ENCODE measurements at places on chromosomes 5 and 9.
A peak's percentile ranks its signal among the peaks of the same experiment; 100 is the strongest.

DNA sequence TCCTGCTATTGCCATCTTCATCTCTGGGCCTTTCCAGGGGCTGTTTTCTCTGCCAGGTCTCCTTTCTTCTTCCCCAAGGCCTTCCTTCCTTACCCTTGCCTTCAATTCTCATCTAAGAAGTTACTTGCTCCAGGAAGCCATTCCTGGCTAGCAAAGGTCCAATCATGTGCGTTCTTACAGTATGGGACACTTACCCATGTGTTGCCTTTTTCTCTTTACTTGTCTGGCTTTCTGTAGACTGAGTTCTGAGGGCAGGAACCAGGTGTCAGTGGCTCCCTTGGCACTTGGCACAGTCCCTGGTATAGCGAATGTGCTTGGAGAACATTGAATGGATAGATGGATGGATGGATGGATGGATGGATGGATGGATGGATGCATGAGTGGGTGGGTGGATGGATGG, 10.2 kb downstream of the FOXI1 start:
- DNase-seq, result no peak

- no peak for DNase-seq
These were observed 32.5 kb downstream of the RASA1 start for GRCh38 chr5:87300176-87300575.

GRCh38 chr9:4306066-4306776, 6.4 kb upstream of the GLIS3 start:
- DNase-seq, result no peak

DNA sequence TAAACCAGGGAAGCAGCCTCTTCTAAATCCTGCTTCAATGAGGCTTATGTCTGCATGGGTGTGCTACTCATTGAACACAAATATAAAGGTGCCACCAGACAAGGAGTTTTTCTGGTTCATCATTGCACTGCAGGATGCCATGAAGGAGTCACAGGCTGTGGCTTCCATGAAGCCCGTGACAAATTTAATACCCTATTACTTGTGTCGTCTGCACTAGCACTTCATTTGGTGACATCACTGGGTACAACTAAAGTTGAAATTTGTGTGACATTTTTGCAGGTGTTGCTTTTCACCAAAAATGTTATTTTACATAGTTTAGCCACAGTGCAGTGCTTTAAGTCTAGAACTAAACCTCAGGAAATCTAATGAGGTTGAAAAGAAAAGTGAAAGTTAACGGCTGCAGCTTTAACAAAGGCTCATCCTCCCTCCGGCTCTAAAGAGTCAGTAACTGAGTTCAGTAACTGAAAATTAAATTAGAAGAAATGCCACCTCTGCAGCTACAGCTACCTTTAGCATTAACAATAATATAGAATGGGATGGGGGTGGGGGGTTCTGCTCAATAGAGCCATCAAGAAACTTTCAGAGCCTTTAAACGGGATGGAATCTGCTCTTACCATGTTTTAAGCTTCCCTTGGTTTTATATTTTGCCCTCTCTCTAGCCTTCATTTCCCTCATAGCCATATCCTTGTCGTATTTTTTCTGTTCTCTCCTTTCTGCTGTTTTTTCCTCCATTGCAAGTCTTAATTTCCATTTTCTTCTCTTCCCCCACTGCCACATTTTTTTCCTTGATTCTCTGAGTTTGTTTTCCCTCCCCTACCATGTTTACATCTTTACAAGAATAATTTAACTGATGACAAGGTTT, 233.8 kb upstream of the TMEM161B start:
- DNase-seq, result no peak

DNA sequence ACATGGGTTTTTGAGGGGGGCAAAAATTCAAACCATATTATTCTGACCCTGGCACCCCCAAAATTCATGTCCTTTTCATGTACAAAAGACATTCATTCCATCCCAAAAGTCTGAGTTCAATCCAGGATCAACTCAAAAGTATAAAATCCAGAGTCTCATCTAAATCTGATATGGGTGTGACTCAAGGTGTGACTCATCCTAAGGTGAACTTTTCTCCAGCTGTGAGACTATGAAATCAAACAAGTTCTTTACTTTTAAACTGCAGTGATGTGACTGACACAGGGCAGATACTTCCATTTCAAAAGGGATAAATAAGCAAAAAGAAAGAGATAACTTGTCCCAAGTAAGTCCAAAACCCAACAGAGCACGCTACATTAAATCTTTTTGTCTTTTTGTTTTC, 20.6 kb upstream of the CYLC2 start:
- DNase-seq, result no peak

DNA sequence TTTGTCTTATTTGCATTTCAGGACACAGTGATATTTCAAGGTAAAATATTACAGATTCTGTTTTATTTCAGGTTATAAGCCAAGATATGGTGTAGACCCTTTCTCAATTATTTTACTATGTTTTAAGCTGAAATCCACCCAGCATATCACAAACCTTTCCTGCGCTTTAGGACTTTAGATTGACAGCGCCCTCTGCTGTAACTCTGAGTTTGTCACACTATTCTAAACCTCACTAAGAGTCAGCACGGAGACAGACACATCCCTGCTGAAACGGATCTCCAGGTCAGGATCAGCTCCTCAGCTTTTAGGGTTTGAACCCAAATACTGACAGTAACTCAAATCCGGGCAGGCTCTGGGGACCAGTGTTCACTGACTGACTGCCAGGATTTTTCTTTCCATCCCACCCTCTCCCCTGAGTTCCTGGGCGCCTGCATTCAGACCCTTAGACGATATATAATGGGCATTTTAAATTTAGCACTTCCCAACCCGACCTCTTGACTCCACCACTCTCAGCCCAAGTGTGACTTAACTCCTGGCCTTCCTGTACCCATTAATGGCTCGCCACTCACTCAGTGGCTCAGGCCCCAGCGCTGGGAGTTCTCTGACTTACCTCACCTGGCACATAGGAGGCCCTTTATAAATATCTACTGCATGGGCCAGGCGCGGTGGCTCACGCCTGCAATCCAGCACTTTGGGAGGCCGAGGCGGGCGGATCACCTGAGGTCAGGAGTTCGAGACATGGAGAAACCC, 33.5 kb downstream of the TLX3 start:
- peak; percentile 65 for DNase-seq

- no peak for DNase-seq
These were observed 4.7 kb upstream of the C9orf57 start for GRCh38 chr9:72065076-72065475.

- DNase-seq, result no peak
These were observed 161.5 kb upstream of the TRIM32 start for GRCh38 chr9:116525611-116526010.

DNA sequence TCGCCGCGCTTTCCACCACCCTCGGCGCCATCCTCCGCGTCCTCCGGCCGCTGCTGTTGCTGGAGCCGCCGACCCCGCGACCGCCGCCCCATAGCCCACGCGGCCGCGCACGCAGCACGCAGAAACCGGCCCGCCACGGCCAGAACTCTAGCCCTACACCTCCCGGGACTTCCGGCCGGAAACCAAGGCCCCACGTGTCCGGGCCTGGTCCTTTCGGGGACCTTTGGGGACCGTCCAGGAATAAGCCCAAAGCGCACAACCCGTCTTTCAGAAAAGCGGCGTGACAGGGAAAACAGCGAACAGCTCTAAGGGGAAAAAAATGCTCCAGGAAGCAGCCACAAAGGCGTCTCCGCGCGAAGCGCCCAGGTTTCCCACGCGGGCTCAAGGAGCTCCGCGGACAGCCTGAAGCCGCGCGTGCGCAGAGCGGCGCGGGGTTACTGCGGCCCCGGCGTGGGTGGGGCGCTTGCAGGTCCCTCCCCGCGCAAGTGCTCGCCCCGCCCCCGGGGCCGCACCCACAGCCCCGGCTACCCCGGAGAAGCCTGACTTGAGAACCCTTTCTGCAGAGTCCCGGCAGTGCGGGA, at the start of the genes NSUN2 and SRD5A1:
NSUN2 (minus strand) TSS at position 157 of the 581 bp plus-strand sequence; CDS start at position 92, 65 bp downstream.
SRD5A1 (plus strand) TSS at position 553 of the 581 bp plus-strand sequence. CDS start 137 bp downstream, outside the sequence.
- DNase-seq, result peak; percentile 91

GRCh38 chr5:140227046-140227445, 52.1 kb downstream of the CYSTM1 start:
- no peak for DNase-seq

DNA sequence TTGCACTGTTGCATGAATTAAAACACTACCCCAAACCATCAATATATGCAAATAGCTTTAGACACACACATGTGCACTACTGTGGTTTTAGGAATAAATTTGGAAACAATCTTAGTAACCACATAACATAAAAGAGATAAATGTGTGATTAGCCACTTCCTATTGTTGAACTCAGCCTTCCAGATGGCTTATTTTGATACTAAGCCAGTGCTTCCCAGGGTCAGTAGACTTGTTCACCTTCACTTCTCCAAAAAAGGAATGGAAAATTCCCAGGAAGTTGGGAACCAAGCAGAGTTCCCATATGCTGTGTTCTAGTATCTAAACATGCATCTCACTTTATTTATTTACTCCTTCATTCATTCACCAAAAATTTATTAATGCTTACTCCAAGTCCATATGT, 47.8 kb downstream of the SVEP1 start:
- DNase-seq, result no peak

- no peak for DNase-seq
These were observed 252.9 kb upstream of the SLC24A2 start for GRCh38 chr9:20041697-20042081.

- DNase-seq, result no peak
These were observed 145.0 kb upstream of the COL5A1 start for GRCh38 chr9:134496413-134497282.

DNA sequence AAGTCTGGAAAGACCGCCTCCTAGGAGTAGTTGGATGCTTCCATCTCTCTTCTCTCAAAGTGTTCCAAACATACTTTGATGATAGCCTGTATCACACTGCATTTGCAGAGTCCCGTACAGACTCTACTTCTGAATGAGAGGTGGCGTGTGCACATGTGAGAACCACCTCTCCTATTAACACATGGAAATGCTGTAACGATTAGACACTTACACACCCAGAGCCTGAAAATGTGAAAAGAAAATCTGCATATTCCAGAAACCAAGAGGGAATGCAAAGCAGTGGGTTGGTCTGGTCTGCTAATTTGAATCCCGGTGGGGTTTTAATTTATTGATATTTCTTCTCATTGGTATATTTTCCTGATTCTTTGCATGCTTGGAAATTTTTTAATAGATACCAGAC, 10.5 kb downstream of the UGCG start:
- DNase-seq, result no peak

GRCh38 chr9:70255486-70255885, 3.3 kb upstream of the SMC5 start:
- no peak for DNase-seq

DNA sequence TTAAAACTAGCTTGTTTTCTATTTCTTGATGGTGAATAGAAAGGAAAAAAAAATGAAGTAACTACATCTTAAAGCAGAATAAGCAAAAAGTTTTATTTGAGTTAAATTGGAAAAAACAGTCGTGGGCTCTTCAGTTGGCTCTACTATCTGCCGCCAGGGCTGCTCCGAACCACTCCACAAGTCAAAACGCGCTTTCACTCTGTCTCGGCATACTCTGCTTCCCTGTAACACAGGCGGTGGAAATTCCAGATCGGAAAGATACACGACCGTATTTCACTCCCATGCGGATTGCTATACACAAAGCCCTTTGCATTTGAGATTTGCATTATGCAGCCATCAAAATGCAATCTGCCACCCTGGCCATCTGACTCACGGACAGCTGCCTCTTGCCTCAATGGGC, 505.6 kb downstream of the IRX1 start:
- no peak for DNase-seq

GRCh38 chr5:160525471-160526261, 104.0 kb downstream of the PTTG1 start:
- no peak for DNase-seq

GRCh38 chr9:93261735-93262523, 78.0 kb downstream of the WNK2 start:
- no peak for DNase-seq

GRCh38 chr9:125521462-125522327, 185.3 kb downstream of the MAPKAP1 start:
- no peak for DNase-seq

- no peak for DNase-seq
These were observed 433.3 kb downstream of the SH3GL2 start for GRCh38 chr9:18012170-18012569.

DNA sequence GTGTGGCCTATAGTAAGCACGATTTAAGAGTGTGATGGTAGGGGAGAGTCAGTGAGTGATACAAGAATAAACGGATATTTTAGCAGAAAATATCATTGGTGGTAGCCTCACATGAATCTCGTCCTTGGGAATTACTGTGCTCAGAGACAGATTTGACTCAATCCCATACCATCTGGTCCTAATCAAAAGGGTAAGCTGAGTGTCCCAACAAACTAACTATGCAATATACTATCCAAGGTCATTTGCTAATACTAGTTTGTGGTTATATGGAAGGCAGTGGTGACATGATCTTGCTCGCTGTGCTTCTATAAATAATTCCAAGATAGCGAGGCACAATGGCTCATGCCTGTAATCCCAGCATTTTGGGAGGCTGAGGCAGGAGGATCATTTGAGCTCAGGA, 103.2 kb downstream of the TRPM6 start:
- no peak for DNase-seq

- DNase-seq, result peak; percentile 63
These were observed at the start of gene GSN for GRCh38 chr9:121267689-121268597. Gene GSN (plus strand): TSS chr9:121268162. CDS start chr9:121301972, 33,810 bp downstream.

GRCh38 chr5:173457482-173457881, 129.3 kb upstream of the STC2 start:
- no peak for DNase-seq

DNA sequence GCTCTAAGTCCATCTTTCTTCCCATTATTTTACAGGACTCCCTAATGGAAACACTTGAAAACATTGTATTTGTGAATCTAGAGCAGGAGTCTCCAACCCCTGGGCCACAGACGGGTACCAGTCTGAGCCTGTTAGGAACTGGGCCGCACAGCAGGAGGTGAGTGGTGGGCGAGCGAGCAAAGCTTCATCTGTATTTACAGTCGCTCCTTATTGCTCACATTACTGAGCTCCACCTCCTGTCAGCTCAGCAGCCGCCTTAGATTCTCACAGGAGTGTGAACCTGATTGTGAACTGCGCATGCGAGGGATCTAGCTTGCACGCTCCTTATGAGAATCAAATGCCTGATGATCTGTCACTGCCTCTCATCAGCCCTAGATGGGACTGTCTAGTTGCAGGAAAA, 111.0 kb downstream of the MED27 start:
- no peak for DNase-seq

- no peak for DNase-seq
These were observed 54.4 kb upstream of the EXOC3 start for GRCh38 chr5:388266-389196.

GRCh38 chr9:89891591-89892304, 286.9 kb downstream of the GADD45G start:
- no peak for DNase-seq

DNA sequence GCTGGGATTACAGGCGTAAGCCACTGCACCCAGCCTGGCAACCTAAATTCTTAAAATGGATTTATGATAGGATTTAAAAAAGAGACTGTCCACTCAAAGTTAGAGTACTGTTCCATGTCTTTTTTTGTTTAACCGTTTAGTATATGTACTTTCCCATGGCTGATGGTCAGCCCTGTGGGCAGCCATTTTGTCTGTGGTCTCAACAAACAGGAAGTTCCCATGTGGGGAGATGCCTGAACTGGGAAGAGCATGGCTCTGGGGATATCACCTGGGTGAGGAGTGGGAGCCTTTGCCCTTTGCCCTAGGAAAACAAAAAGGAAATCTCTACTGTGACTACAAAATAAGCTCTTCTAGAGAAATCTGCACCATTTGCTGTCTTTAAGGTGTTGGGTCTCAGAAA, 27.5 kb upstream of the GNPDA1 start:
- no peak for DNase-seq

GRCh38 chr5:169696621-169697510, 59.8 kb downstream of the DOCK2 start:
- no peak for DNase-seq

GRCh38 chr9:134618163-134618832, 23.3 kb upstream of the COL5A1 start:
- no peak for DNase-seq

All from HT-29 (cell line).